Posterior cingulate gyrus (tissue), 11 donors: ENCODE measurements at places on chromosomes 2 and 18.

DNA sequence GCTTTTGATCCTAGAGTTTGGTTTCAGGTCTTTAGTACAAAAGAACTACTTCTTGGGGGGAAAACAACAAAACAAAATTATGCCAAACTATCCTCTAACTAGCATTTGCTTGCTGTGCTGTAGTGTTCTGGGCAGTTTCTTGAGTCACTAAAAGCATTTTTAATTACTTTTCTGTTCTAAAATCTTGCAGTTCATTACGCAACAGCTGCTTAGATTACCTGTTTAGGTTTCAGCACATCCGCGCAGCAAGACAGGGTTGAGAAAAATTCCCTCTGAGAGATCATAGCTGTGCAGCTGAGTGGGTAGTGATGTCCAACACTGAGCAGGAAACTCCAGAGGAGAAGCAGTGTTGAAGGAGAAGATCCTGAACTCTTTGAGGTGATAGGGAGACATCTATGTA is 9.0 kb downstream of the DAW1 start:
- no peak for DNase-seq

DNA sequence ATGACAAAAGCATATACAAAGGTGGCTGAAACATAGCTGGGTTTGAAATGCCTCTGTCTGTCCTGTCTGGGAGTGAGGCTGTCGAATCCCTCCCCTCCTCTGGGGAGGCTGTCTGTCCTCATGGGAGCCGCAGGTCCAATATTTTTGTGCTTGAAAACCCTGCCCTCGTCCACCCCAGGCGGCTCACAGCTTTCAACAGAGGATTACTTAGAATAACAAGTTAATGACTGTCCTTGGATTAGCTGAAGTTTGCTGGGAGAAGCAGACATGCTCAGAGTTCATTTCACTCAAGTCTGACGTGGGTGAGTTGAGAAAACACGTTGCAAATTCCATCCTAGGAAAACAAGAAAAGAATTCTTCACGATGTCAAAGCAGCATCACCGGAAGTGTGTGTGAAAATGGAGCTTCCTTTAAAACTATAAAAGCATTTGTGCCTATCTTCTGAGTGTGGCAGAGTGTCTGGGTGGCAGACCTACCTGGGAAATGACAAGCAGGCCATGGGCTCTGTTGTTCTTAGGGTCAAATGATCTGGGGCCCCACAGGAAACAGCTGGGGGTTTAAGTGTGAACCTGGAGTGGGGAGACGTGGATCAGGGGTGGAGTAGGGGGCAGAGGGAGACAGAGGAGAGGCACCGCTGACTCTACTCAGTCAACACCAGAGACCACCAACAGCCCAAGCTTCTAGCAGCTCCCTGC is 77.1 kb downstream of the DDX1 start:
- no peak for DNase-seq

DNA sequence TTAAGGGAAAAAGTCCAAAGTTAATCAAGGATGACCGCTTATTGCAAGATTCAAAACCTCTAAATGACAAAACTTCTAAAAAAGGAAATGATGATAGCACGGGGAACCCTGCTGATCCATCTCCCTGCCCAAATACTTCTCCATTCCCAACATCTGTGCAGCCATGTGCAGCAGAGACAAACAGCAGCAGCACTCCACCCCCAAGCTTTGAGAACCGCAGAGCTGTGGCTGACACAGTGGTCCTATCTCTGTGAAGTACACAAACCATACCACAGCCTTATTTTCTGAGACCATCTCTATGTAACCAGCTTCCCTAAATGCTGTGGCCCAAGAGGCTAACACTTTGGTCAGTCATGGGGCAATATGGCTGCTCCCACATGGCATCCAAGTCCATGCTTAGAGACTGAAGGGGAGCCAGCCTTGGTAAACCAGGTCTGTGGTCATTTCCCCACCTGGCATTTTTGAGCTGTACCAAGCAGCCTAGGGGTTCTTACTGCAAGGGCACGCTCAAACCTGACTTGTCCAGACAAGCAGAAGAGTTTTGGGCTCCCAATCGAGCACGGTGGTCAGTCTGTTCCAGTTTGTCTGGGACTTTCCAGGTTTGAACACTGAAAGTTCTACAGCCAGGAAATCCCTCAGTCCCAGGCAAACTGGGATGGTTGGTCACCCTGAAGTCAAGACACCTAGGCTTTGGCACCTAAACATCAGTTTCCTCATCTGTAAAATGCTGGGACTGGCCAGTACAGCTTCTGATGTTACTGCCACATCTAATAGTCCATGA is 17.1 kb upstream of the NFE2L2 start:
- no peak for DNase-seq

- DNase-seq, result no peak
Measured at GRCh38 chr2:167832868-167833287, 414.5 kb downstream of the STK39 start.

DNA sequence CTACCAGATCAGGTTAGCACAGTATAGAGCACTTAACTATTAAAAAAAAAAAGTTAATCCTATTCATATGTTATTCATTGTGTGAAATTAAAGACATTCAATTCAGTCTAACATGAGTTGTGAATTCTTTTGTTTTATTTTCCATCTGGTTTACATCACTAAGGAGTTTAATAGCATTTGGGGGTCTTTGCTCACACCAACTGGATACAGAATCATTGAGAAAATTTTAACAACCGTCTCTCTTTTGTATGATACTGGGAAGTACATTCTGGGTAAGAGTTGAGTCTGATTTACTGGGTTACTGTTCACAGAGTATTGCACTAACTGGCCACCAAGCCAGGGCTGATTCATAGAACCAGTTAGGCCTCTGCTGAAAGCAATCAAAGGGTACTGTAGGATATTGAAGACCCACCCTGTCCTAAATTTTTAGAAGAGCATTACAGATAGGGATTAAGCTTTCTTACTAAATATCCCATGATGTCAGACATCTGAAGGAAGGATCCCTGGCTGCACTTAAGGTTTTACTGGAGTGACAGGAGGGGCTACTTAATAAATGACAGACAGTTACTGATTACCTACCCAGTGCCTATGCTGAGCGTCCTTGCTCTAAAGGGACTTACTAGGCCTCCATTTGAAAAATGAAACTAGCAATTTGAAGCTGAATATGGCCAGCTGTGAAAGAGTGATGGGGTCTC is 387.9 kb downstream of the SETBP1 start:
- no peak for DNase-seq

- DNase-seq, result no peak
Measured at GRCh38 chr2:172901913-172902312, 166.3 kb downstream of the RAPGEF4 start.

DNA sequence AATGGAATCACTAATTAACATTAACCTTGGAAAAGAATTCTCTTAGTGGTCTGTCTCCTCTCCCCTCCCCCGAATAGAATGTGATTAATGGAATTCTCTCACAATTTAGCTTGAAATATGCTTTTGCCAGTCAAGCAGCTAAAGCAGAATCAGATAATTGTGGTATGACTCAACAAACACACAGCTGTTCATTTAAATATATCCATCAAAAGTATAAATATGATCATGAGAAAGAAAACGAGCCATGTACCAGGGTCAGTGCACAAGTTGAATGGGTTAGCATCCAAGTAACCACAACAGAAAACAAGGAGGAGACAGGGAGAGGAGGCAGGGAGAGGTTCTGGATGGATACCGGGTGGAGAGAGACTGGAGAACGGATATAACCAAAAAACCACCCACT is 66.9 kb downstream of the ACVR1 start:
- DNase-seq, result no peak

GRCh38 chr2:211867845-211868451 is 670.7 kb downstream of the ERBB4 start:
- DNase-seq, result no peak

DNA sequence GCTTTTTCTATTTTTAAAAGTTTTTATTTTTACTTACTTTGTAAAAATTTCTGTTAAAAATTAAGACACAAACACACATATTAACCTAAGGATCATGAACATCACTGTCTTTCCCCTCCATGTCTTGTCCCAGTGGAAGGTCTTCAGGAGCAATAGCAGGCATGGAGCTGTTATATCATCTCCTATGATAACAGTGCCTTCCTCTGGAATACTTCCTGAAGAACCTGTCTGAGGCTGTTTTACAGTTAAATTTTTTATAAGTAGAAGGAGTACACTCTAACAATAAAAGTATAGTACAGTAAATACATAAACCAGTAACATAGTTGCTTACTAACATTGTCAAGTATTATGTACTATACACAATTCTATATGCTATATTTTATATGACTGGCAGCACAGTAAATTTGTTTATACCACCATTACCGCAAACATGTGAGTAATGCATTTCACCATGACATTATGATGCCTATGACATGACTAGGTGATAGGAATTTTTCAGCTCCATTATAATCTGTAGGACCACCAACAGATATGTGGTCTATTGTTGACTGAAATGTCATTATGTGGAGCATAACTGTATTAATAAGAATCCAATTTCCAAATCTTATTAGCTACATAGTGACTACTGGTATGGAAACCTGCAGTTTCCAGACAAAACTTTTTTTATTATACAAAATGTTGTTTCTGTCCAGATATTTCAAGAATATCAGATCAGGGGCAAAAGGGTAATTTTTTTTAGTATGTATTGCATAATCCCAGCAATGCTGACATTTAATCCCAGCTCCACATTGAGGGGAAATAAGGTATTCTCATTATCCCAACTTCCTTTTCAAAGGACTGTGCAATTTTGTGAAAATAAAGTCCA is 337.2 kb upstream of the SLC39A10 start:
- no peak for DNase-seq

DNA sequence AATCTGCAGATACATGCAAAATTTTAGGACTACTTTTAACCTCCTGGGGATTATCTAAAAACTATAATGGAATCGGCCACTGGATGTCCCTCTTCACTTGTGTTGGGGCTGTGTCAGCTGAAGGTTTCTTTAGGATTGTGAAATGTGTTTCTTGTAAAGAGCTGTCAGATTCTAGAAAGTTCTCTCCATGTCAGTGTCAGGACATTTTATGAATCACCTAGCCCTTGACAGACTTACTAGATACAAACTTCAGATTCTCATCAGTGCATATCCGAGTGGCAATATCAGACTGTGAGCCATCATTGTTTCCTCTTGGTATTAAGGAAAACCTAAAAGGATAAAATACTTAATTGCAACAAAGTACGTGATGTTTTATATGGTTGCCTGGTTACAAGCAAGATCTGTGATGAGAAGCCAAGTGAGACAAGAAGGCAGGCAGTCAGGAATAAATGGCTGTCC is 107.3 kb downstream of the CPS1 start:
- no peak for DNase-seq
